Panc1 (cell line): ENCODE measurements at places on chromosomes 1 and 21.

DNA sequence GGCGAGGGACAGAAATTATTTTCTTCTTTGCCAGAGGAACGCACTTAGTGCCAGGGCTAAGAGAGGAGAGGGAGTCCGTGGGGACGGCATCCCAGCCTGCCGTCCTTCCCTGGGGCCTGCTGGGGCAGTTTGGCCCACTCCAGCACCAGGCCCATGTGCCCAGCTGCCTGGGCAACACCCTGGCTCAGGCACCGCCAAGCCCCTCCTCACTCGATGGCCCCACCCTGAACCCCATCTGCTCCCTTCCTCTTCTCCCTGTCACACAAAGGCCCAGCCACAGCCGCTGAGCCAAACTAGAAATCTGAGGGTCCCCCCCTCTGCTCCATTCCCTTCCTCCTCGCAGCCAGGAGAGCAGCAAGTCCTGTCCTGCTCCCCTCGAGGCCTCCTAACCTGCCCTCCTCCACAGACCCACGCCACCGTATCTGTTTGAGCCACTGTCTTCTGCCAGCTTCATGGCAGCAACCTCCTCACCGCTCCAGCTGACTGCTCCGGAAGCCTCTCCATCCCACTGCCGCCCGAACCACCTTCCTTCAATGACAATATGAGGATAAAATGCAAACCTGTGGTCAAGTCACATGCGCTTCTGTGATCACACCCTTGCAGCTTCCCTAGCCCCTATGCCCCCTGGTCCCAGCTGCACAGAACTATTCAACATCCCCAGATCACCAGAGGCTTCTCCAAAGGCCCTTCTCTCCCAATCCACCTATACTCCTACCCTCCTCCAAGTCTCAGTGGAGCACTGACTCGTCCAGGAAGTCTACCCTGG, 8.4 kb upstream of the TNNI1 start:
- no peak overlapping the region for H3K27ac ChIP-seq
- no peak for DNase-seq
- no peaks in the 10 kb centered on the region for H3K36me3 ChIP-seq

- no peak overlapping the region for H3K27ac ChIP-seq
- H3K27me3 ChIP-seq: no peaks in the 10 kb centered on the region
- no peak for DNase-seq
- no peak overlapping the region for H3K4me3 ChIP-seq
- no peaks in the 10 kb centered on the region for H3K36me3 ChIP-seq
- H3K4me1 ChIP-seq: no peaks in the 10 kb centered on the region
These were observed 30.9 kb downstream of the LAMB3 start for GRCh38 chr1:209621286-209621685.

DNA sequence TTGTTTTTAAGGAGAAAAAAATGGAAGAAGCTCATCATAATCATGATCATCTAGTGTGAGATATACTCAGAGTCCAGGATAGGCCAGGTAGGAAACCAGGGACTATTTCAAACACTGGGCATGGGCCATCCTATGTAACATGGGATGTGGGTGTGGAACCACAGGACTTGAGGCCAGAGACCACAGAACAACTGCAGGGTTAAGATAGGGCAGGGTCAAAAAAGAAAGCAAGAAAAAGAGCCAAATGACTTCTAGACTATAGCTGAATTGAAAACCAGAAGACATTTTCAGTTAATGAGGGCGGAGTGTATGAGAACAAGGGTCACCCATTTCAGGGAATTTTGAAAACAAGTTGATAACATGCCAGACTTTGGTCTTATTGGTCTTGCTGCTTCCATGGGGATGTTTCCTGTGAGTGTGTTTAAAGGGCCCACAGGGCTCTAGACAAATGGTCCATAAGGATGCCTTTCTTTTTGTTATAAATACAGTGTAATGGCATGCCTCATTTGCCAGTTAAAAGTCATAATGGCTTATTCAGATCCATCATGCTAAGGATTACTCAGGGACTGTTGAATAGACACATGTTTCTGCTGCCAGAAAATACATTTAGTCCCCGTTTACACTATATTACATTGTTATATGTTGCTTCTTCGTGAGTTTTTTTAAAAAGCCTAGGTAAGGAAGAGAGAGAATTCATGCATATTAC, 182.0 kb upstream of the C21orf91 start:
- no peaks in the 10 kb centered on the region for H3K27me3 ChIP-seq
- H3K4me3 ChIP-seq: no peak overlapping the region
- no peaks in the 10 kb centered on the region for H3K36me3 ChIP-seq
- no peaks in the 10 kb centered on the region for H3K4me1 ChIP-seq
- DNase-seq: no peak
- no peak overlapping the region for H3K27ac ChIP-seq

DNA sequence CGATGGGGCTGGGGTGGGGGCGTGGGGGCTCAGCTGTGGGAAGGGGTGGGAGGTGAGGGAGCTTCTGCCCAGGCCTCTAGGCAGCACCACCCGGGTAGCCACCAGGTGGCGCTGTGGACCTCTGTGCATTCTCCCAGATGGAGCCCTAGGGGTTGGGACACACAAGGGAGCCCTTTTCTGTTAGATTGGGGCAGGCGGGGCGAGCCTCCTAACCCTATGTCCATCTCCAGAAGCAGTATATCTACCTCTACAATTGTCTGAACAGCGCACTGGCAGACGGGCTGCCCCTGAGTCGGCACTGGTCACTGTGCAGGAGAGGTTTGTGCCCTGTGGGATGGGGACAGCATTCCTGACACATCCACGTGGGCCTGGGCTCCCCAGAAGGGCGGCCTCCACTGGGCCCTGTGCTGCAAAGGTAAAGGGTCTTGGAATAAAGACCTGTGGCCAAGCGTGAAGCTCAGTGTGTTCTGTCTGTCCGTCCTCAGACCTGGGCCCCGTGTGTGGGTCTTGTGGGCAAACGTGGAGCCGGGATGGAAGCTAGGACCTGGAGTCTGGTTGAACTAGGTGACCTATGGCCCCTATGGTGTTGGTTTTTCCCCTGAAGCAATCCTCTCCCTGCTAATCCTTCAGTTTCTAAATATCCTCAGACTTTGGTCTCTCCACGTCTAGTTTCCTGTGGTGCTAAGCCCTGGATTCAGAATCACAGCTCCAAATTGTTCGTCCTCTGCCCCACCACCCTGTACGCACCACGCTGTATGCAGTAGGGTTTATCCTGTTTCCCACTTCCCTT, 4.4 kb upstream of the LGR6 start:
- H3K27ac ChIP-seq: no peak overlapping the region
- H3K4me1 ChIP-seq: peaks cover 7% of the 10 kb centered on the region
- H3K27me3 ChIP-seq: peaks cover 7% of the 10 kb centered on the region
- no peak overlapping the region for H3K4me3 ChIP-seq

DNA sequence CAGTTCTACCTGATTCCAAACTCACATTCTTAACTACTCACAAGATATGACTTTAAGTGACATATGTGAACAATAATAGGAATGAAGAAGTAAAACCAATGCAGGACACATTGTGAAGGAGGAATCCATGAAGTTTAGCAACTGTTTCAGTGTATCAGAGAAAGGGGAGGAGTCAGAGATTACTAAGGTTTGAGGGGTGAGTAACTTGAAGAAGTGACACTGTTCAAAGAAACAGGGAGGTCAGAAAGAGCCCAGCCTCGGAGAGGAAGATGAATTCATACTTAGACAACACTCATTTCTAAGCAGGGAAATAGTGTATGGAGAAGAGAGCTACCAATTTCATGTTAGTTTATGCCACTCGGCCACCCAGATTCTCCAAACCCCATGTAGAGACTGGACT, 28.2 kb upstream of the RPF1 start:
- no peaks in the 10 kb centered on the region for H3K27me3 ChIP-seq
- H3K4me3 ChIP-seq: no peak overlapping the region
- no peaks in the 10 kb centered on the region for H3K4me1 ChIP-seq
- no peak overlapping the region for H3K27ac ChIP-seq
- DNase-seq: no peak
- H3K36me3 ChIP-seq: no peaks in the 10 kb centered on the region

- no peak for DNase-seq
- no peak overlapping the region for H3K4me3 ChIP-seq
- no peaks in the 10 kb centered on the region for H3K27me3 ChIP-seq
- H3K36me3 ChIP-seq: no peaks in the 10 kb centered on the region
- H3K4me1 ChIP-seq: no peaks in the 10 kb centered on the region
- no peak overlapping the region for H3K27ac ChIP-seq
These were observed 99.2 kb upstream of the ACTL8 start for GRCh38 chr1:17655922-17656321.

DNA sequence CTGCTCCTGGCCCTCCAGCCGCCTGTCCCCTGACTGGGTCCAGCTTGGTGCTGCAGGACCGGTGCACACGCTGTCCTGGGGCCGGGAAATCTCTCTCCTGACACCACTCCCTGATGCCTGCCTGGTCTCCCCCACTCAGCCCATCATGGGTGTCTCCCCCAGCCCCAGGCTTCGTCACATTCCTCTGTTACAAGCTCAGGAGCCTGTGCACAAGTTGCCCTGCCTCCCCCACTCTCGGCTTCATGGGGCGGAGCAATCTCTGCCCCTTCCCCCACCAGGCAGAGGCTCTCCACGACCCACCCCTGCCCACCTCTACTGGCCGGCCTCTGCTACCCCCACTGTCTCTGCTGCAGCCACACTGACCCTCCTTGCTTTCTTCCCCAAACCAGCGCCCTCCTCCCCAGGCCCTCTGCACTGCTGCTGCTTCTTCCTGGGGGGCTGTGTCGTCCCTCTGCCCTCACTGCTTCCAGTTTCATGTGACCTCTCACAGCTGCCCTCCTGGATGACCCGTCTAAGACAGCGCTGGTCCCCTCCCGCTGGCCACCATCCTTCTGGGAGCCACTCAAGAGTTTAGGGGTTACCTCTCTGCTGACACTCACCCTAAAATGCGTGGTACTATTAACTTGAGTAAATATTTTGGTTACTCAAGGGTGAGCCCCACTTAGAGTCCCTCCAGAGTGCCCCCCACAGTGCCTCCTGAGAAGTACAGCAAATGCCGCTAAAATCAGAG, 5.7 kb upstream of the RIPK4 start:
- peak overlapping the region; percentile 61 for H3K27ac ChIP-seq
- no peak overlapping the region for H3K4me3 ChIP-seq
- no peaks in the 10 kb centered on the region for H3K36me3 ChIP-seq
- H3K4me1 ChIP-seq: peaks cover 49% of the 10 kb centered on the region
- DNase-seq: no peak

GRCh38 chr1:16249596-16250241, 12.7 kb upstream of the CPLANE2 start:
- peaks cover 6% of the 10 kb centered on the region for H3K4me1 ChIP-seq
- no peak overlapping the region for H3K4me3 ChIP-seq
- H3K36me3 ChIP-seq: peaks cover 14% of the 10 kb centered on the region

GRCh38 chr1:20982316-20982715, 194.4 kb downstream of the EIF4G3 start:
- peaks cover 8% of the 10 kb centered on the region; the same call in 1 of the 2 replicates for H3K36me3 ChIP-seq
- H3K27ac ChIP-seq: no peak overlapping the region
- H3K4me3 ChIP-seq: no peak overlapping the region
- H3K4me1 ChIP-seq: peaks cover 10% of the 10 kb centered on the region
- H3K27me3 ChIP-seq: no peaks in the 10 kb centered on the region
- DNase-seq: no peak

- H3K36me3 ChIP-seq: no peaks in the 10 kb centered on the region
- no peaks in the 10 kb centered on the region for H3K4me1 ChIP-seq
- no peak overlapping the region for H3K4me3 ChIP-seq
- no peak overlapping the region for H3K27ac ChIP-seq
These were observed 44.3 kb downstream of the SCCPDH start for GRCh38 chr1:246768403-246769020.

GRCh38 chr1:35717911-35718476, 690 bp downstream of the C1orf216 start:
- H3K36me3 ChIP-seq: peaks cover 3% of the 10 kb centered on the region; the same call in 1 of the 2 replicates
- peaks cover 7% of the 10 kb centered on the region for H3K4me1 ChIP-seq
- no peak for DNase-seq
- peak overlapping the region; percentile 95 for H3K27ac ChIP-seq
- H3K4me3 ChIP-seq: peak overlapping the region; percentile 89

- H3K4me1 ChIP-seq: no peaks in the 10 kb centered on the region
- no peak for DNase-seq
- H3K4me3 ChIP-seq: no peak overlapping the region
- H3K27me3 ChIP-seq: no peaks in the 10 kb centered on the region
- no peaks in the 10 kb centered on the region for H3K36me3 ChIP-seq
These were observed 410.7 kb downstream of the DSCAM start for GRCh38 chr21:40436261-40436660.
